ENCODE measurements at places on chromosomes 16 and 17. TPM values are rescaled to one million over a fixed set of nuclear protein-coding genes. Genes with fewer than 3 reads are reported as not detected.

FBXW10B gene
- not detected for total RNA-seq

DCXR gene
- 29.3 TPM for total RNA-seq

C16orf54 gene
- not detected for total RNA-seq

KRTAP4-3 gene
- total RNA-seq = not detected

TSPAN10 gene
- total RNA-seq = 4.5 TPM

KCNJ18 gene
- total RNA-seq = not detected

NPTX1 gene
- 0.57 TPM for total RNA-seq

CMTM2 gene
- not detected for total RNA-seq

STXBP4 gene
- 32.0 TPM for total RNA-seq

TM4SF5 gene
- total RNA-seq = not detected

EVPLL gene
- not detected for total RNA-seq

MMP28 gene
- total RNA-seq = not detected

SULT1A3 gene
- 7.0 TPM for total RNA-seq

ABR gene
- 83.1 TPM for total RNA-seq

NPIPB9 gene
- total RNA-seq = 5.0 TPM

TPSAB1 gene
- total RNA-seq = not detected

TUBG1 gene
- total RNA-seq = 15.3 TPM

PRSS27 gene
- total RNA-seq = 1.3 TPM

HSD17B2 gene
- total RNA-seq = 0.09 TPM
